SW480 (cell line): ENCODE measurements at places on chromosomes 6 and 20.

GRCh38 chr6:43964659-43965570 is 162.3 kb downstream of the MRPL14 start:
- DNase-seq, result no peak

- no peak for DNase-seq
Measured at GRCh38 chr6:113018351-113019151, 671.4 kb downstream of the RFPL4B start.

DNA sequence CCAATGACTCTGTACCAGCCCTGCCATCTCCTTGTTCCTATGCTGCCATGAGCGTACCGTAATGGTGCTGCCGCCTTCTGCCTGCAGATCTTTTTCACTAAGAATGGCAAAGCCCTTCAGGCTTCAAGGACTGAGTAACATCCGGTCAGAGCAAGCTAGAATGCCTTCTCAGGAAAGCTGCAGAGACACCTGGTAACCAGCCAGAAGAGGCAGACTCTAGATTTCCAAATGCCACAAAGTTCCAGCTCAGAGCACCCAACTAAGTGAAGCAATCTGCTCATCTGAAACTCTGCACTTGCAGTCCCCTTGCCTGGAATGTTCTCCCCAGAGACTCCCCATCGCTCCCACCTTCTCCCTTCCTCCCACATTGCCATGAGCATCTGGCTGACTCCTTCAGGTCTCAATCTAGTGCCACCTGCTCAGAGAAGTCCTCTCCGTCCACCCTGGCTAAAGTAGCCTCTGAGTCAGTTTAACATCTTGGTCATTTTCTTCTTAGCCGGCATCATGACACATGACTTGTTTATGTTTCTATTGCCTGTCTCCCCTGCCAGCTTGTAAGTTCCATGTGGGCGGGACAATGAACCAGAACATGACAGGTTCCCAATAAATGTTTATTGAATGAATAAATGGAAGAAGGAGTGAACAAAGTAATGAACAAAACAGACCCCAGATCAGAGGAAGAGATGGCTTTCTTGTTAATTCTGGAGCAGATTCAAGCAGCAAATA is 6.9 kb upstream of the OCSTAMP start:
- no peak for DNase-seq

DNA sequence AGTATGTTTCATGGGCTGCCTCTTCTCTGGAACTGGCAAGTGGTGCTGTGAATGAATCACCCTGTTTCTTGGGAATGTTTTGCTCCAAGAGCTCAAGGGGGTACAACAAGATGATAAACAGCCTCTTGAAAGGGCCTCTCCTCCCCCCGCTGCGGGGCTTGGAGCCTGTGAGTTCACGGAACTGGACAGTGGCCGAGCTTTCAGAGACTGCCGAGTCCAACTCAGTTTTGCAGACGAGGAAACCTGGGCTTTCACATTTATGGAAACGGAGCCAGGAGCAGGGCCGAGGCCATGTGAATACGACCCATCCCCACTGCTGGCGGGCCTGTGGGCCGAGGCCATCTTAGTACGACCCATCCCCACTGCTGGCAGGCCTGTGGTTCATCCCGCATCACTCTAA is 18.2 kb upstream of the SRC start:
- no peak for DNase-seq

DNA sequence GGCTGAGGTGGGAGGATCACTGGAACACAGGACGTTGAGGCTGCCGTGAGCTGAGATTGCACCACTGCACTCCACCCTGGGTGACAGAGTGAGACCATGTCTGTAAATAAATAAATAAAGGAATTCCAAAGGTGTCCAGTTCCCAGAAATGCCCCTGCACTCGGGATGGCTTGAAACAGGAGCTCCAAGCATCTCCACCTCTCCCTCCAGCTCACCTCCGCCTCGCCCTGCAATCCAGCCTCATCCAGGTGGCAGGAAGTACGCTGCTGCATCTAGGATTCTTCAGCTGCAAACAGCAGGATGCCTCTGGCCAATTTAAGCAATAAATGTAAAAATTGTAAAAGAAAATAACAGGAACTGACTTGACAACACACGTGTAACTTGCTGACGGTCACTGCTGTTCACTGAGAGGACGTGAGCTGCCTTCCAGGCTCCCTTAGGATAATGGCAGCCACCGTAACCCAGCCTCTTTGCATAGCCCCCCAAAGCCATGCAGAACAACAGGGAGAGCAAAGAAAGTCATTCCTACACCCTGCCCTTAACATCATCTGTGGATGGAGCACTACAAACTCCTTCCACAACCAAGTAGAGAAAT is 11.4 kb upstream of the GRM4 start:
- DNase-seq, result no peak

- DNase-seq, result no peak
Measured at GRCh38 chr6:24778121-24778520, 3.4 kb downstream of the GMNN start.

DNA sequence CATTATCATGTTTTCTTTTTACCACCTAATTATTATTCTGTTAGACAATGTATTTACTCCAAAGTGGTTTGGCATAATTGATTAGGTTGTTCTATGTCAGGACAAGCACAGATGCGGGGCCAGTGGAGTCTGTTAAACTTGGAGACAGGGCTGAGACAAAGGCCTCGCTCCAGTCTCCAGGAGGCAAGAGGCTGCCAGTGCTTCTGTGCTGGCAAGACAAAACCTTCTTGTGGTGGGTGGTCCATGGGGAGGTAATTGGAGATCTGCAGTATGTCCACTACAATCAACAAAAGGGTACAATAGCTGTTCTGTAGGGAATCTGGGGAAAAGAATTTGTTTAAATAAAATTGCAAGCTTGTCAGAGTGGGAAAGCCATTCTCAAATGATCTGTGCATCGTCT is 677.2 kb upstream of the SLC35B3 start:
- DNase-seq, result no peak

GRCh38 chr6:75273009-75273408 is 11.6 kb downstream of the TMEM30A start:
- no peak for DNase-seq

DNA sequence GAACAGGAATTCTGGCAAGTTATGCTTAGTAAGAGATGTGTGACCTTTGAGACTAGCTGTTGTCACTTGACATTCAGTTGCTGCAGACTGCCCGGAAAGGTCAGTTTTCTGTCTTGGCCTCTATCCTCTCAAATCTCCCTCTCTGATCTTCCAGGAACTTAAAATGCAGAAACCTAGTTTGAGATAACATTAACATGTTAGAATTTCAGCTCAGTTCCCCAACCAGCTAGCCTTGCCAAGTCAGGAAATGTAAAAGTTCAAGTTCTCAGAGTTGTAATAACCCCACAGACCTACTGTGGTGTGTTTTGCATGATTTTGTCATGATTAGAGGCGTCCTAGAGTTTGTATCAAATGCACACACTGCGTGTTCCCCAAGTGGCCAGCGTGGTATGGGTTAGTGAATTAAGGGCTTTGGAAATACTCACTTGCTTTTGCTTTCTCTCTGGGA is 46.6 kb downstream of the DUSP22 start:
- DNase-seq, result no peak

DNA sequence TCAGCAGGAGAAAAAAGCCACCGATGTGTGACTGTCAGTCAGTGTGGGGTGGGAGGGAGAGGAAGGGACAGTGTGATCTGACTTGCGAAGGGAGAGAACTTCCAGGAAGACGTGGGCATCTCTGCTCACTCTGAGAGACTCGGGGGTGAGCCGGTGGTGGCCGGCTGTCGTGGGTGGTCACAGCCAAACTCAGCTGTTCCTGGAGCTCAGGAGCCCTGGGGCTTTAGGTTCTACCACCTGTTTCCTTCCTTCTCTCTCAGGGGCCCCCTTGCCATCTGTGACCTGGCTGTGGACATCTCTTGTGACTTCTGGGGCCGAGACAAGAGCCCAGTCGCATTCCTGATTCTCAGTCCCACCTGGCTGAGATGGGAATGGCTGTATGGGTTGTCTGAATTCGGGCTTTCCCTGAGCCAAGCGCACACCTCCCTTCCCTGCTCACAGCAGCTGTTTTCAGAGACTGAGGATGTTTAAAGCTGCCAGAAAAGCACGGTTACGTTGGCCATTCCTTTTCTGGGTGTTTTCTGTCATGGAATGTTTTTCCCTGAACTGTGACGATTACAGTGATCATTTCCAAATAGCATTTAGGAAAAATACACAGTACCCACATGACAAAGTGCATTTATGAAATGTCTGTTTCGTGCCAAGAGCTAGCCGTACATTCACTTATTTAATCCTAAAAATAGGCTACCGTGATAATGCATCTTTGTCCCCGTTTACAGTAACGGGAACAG is 36.5 kb downstream of the SYNJ2 start:
- DNase-seq, result no peak

GRCh38 chr6:7561153-7561964 is 19.9 kb downstream of the DSP start:
- peak; percentile 89 for DNase-seq

DNA sequence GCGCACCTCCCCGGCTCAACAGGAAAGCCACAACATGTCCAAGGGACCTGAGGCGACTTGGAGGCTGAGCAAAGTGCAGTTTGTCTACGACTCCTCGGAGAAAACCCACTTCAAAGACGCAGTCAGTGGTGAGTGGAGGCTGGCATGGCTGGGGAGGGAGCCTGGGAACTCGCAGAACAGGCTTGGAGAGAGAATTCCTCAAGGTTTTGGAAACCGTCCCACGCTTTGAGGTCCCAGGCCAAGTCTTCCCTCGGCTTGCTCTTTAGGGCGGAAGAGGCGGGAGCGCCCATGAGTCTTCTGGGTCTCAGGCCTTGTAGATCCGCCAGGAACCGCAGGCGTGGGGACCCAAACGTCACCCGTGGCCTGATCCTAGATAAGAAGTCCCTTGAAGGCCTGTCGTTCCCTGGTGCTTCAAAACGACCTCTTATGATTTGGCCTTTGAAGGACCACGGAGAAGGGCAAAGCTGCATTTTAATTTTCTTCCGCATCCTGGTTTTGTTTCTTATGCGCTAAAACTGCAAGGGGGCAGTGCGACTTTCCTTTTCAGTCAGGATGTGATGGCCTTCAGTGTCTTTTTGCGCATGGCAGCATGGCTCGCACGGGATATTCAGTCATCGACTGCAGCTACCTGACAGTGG is 2.0 kb downstream of the LAMP5 start:
- no peak for DNase-seq

DNA sequence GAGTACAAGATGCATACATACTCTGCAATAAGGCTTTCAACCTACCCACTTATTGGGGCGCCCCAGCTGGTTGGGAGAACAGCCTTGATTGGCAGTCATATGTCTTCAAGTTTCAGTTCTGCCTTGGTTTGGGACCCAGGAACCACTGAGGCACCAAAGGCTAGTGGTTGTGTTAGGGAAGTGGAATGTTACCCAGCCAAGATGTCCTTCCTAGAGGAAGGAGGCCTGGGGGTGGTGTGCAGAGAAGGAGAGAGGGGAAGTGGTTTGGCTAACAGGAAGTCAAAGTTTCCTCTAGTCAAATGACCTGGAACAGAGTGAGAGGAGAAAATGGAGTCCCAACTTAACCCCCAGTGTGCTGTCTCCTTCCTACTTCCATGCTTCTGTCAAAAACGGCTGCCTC is 59.4 kb downstream of the CD164 start:
- DNase-seq, result no peak

DNA sequence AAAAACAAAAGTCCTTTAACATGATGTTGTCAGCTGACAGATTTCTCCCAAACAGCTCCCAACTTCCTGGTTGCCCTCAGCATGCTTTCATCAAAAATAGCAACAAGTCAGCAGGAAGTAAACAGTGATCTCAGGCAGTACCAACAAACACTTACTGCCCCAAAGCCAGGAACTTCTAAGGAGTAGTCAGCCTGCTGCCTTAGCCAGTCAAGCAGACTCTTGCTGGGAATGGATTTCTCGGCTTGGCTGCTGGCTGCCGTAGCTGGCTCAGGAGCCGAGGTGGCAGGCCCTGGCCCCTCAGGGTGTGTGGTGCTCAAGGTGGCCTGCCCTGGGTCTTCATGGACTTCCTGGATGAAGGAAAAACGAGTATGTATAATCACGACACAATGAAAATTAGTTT is 46.6 kb upstream of the EMILIN3 start:
- no peak for DNase-seq

DNA sequence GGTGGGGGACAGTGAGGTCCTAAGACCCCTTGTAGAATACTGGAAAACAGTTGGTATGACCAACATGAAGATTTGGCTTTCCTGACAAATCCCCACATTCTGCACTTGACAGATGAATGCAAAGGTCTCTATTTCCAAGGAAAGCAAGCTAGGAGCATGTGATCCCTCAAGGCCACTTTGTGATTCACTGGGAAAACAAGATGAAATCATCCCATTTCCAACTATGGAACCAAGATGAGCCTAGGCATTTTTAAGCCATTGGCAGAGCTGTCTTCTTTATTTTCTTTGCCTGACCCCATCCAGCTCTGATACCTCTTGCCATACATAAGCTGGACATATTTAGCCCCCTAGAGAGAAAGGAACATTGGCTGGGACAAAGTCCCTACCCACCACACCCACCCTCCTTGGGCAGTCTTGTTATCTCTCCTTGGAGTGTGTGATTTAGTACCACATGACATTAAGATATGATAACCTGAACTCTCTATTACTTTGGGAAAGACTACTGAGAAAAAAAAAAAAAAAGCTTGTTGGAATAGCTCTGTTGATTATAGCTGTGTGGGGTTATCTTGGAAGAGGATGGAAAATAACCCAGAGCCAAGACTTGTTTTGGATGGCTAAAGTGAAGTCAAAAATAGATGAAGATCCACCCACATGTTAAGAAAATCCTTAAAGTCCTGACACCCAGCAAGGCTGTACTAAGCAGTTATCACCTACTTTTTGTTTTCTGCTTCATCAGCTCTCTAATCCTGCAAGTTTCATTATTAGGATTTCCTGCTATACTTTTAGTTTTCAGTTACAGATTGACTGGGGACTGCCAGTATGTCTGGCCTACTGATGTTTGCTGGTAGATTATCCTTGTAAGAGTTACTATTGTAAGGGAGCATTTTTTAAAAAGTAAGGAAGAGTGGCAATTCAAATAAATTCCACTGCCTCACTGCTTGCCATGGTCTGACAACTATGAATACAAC is 90.1 kb upstream of the PREP start:
- DNase-seq, result no peak

GRCh38 chr20:25117990-25118389 is 36.0 kb upstream of the VSX1 start:
- no peak for DNase-seq

- peak; percentile 51 for DNase-seq
Measured at GRCh38 chr6:47034926-47035325, 7.2 kb downstream of the ADGRF1 start.

DNA sequence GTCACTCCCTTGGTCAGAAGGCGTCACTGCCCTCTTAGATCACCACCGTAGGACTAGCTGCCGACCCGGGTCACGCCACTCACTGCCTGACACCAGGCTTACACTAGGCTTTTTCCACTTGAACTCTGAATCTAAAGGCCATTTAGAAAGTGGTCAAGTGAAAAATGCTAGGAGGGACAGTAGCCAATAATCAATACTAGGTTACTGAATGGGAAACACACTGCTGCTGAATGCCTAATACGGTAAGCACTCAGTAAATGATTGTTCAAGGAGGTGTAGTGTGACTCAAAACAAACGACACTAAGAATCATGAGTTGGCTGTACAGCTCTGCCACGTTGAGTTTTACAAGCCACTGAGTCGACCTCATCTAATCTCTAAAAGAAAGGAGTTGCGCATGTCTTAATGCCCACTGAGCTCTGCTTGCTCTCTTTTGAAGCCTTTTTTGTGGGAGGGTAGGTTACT is 760 bp upstream of the IBTK start:
- peak; percentile 71 for DNase-seq
